Activated CD8-positive, alpha-beta T cell treated with anti-CD3 and anti-CD28 coated beads, Interleukin-2, amount 10 ng/mL, durations not matched to agents 7 days and 5 days (primary cell): ENCODE measurements at places on chromosomes 7 and 10.
A peak's percentile ranks its signal among the peaks of the same experiment; 100 is the strongest.

GRCh38 chr10:87850742-87851205 lies 12.6 kb downstream of the KLLN start:
- peak; percentile 74 for DNase-seq

- DNase-seq = no peak
Observed at GRCh38 chr7:82805527-82805960, 357.1 kb downstream of the PCLO start.

DNA sequence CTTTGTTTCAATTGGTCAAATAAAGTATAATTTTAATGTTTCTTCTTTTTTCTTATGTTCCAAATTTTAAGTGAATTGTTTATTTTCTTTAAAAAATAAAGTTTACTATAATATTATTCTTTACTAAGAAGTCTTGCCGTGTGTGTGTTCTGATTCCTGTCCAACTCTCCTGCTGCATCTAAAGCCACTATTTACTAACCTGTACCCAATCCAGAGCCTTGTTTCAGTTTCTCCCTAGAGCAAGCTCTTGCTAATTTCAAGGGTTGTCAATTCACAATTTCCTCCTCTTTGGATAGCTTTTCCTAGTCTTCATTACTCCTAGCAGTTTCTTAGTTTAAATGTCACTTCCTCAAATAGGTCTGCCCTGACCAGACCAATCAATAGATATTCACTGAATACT lies 314.9 kb upstream of the SEMA3A start:
- no peak for DNase-seq

DNA sequence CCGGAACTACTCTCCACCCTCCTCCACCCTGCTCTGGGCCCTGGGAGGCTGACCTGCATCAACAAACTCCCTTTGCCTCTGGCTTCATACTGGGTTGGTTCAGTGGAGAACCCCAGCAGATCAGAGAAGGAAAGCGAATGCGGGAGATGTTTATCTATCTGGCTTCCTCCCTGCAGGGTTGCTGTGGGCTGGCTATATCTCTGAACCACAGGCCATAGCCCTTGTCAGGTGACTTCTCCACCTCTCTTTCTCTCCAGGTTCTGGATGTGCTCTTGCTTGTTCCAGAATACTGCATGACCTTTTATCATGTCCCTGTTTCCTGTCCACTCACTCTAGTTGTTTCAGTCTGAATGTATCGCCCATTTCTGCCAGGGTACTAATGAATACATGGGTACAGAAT lies 51.7 kb upstream of the IFRD1 start:
- peak; percentile 41 for DNase-seq

DNA sequence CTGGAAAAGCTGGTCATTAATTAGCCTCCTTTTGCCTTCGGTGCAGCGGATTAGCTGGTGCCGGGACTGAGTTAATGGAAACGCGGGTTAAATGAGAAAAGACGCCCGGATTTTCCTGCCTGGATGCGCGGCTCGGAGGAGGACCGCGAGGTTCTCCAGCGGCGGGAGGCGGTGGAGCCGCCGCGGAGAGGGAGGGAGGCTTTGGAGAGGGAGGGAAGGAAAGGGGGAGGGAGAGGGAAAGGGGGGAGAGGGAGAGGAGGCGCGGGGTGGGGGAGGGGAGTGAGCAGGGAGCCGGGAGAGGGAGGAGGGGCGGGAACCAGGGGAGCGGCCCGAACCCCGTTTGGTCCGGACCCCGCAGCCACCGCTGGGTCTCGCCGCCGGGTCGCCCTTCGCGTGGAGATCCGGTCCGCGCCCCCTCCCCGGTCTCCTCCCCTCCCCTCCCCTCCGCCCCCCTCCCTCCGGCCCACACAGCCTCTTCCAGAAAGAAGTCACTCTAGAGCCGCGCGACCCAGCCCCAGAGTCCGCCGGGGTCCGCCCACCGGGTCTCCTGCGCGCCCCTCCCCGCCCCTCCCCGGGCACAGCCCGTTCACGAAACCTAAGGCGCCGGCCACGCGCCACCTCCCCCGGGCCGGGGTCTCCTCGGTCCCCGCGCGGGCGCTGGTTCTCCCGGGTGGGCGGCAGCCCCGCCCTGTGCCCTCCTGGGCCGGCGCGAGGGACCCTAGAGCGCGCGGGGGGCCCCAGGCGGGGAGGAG lies 347.5 kb downstream of the DNAJB6 start:
- no peak for DNase-seq

- DNase-seq = no peak
Observed at GRCh38 chr10:22980822-22981221, 53.0 kb downstream of the ARMC3 start.

- DNase-seq = no peak
Observed at GRCh38 chr7:22771872-22772228, 44.9 kb downstream of the IL6 start.
